ENCODE measurements at places on chromosomes 16 and 17.

GRCh38 chr16:67163164-67163998 lies 1.2 kb upstream of the HSF4 start:
- DNase-seq: no peak

DNA sequence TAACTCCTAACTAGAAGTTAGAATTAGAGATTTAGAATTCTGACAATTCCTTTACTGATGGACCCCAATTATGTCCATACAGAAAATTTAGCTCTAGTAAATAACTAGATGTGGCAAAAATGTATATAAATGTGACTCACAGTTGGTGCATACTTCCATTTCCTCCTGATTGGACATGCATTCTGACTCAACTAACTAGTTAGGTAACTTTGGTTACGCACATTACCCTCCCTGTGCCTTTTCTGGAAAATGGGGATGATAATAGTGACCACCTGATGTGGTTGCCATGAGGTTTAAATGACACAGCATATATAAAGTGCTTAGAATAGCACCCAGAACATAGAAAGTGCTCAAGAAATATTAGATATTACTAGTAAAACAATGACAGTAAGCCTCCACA lies 550.0 kb upstream of the SALL1 start:
- no peak for DNase-seq

DNA sequence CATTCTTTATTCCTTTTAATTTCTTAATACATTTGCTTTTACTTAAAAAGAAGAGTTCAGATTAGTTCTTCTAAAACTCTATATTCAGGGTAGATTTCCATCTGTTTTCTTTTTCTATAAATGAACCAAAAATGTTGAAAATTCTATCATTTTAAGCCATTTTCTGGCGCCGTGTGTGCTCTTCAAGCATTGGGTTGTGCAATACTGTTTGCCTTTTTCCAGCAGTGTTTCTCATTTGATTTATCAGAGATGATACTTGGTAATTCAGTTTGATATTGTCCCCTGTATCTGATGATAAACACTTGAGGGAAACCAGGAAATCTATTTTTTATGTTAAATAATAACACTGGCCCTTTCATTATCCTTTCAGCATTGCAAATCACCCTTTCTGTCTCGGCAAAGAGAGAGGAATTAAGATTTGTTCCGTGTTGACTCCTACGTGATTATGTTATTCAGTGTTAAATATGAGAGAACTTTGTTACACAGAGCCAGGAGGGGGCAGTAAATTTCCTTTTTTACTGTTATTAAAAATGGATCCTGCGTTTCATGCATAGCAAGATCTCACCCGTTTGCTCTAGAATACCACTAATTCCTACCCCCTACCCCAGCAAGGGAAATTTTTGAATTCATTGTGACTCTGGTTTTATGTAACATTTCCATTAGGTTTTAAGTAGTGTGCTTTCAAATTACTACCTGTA lies 606.9 kb upstream of the RBFOX1 start:
- no peak for DNase-seq

- no peak for DNase-seq
Observed at GRCh38 chr17:72510351-72511016, 389.7 kb downstream of the SOX9 start.

DNA sequence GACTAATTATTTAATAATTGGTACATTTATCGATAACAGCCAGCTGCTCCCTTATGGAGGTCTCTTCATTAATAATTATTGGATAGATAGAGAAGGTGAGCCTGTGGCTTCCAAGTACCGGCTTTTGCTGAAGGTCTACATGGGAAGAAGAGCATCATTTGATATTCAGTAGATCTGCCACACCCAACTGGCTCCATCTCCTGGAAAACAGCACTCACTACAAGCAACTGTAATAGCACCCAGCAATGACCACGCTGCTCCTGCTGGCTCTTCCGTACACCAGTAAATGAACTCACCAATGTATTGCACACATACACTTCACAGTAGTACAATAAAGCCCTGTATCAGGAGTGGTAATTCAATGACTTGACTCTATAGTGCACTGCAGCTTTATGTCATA lies 19.5 kb downstream of the MARVELD3 start:
- DNase-seq: no peak

GRCh38 chr17:11140501-11140900 lies 100.5 kb upstream of the SHISA6 start:
- no peak for DNase-seq

GRCh38 chr17:41812381-41813151 lies at the start of gene FKBP10:
FKBP10 (plus strand) TSS chr17:41813004; CDS start chr17:41813035, 31 bp downstream.
- no peak for DNase-seq

DNA sequence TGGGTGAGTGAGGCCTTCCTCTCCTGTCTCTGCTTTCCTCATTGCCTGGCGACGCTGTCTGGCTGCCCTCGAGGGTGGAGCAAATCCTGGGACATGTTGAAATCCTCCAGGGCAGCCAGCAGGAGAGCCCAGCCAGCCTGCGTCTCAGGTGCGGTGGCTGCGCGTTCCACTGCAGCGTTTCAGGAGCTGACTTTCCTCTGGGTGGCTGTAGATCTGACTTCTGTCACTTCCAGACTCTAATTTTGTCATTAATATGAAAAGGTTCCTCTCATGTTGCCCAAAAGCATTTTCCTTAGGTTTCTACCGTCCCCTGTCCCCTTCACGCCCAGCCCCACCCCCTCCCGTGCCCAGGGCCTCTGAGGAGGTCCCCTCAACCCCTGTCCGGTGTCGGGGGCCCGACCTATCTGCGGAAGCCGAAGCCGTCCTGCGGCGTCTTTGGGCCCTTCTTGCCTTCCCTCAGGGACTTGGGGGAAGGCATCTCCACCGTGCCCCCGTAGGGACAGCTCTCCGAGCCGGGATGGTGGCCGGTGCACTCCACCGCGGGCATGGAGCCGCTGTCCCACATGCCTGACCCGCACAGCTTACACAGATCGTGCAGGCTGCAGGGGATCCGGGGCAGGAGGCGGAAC lies 95.1 kb downstream of the TBC1D16 start:
- DNase-seq: no peak

DNA sequence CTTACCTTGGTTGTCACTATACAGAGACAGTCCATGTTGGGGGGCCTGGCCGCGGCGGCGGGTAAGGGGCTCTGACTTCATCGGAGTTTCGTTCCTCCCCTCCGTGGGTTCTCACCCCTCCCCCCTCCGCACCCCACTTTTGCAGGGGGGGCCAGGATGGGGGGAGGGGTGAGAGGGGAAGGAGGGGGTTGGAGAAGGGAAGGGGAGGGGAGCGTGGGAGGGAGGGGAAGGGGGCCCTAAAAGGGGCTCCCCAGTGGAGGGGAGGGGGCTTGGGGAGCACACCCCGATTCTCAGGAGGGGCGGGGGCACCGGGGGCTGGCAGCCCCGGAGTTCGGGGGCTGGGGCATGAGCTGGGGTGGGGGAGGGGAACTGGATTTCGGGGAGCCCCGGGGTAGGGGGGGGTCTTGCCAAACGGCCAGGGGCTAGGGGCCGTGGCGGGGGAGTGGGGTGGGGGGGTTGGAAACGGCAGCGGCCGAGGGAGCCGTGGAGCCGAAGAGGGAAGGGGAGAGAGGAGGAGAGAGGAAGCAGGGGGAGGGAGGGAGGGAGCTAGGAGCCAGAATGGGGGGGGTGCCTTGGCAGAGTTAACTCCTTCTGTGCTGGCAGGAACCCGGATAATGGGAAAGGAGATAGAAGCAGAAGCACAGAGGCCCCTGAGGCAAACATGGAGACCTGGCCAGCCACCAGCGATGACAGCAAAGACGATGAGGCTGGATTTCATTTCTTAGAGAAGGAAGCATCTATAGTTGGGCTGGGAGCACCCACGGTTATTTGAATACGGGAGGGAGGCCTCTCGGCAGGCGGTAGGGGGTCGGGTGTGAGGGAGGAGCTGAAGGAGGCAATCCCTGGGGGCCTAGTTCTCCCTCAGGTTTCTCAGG lies 2.3 kb downstream of the DLG4 start:
- DNase-seq: no peak

- no peak for DNase-seq
Observed at GRCh38 chr17:5468075-5468473, 708 bp downstream of the DHX33 start.

- no peak for DNase-seq
Observed at GRCh38 chr17:688100-688989, 26.3 kb downstream of the VPS53 start.

DNA sequence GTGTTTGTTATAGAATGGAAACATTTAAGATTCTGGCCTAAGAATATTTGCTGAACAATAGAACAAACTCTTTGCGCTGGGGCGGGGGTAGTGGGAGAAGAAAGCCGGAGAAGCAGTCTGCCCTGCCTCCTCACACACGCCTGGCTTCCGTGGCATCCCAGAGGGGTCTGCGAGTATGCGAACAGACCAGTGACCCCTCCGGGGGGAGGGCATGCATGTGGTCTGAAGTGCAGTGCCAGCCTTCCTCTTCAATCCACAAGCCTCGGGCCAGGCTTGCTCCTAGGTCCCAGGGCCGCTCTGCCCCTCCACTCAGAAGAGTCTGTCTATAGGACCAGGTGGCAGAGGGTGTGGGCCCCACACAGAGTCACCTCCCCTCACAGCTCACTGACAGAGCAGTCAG lies 14.1 kb upstream of the IGFALS start:
- DNase-seq: peak; percentile 51

- DNase-seq: no peak
Observed at GRCh38 chr16:80720804-80721371, 83.5 kb downstream of the CDYL2 start.

DNA sequence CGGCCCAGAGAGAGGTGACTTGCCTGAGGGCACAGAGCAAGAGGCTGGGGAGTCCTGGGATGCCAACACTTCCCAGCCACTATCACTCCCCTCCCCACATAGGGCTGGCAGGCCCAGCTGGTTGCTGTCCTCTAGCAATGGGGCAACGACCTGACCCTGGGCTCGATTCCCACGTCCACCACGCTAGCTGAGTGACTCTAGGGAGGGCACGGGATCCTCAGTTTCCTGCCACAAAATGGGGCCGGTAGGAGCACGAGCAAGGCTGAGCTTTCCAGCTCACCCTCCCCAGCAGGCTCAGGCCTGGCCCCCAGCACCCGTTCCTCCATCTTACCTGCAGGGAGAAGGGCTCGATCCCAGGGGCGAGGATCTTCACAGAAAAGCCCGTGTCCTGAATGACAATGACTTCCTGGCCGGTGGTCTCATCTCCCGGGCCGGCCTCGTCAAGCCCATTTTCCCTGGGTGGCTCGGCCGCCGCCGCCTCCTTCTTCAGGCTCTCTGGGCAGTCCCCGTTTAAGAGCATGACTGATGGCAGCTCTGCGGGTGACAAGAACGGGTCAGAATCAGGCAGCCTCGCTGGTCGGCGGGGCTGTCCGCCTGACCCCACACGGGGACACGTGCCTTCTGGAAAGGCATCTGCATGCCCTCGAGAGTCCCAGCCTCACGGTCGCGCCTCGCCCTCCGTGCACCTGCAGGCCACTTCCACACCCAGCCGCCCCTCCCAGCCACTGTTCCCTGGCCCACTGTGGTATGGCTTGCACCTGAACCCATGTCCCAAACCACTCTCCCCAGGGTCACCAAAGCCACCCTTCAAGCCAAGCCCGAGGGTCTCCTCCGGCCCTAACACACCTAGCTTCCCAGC lies 7.3 kb downstream of the CLUH start:
- no peak for DNase-seq

- no peak for DNase-seq
Observed at GRCh38 chr16:50815382-50815781, 73.5 kb downstream of the CYLD start.

- DNase-seq: no peak
Observed at GRCh38 chr17:70310221-70310672, 140.9 kb downstream of the KCNJ2 start.

GRCh38 chr17:6079155-6079888 lies 9.1 kb downstream of the WSCD1 start:
- DNase-seq: no peak

DNA sequence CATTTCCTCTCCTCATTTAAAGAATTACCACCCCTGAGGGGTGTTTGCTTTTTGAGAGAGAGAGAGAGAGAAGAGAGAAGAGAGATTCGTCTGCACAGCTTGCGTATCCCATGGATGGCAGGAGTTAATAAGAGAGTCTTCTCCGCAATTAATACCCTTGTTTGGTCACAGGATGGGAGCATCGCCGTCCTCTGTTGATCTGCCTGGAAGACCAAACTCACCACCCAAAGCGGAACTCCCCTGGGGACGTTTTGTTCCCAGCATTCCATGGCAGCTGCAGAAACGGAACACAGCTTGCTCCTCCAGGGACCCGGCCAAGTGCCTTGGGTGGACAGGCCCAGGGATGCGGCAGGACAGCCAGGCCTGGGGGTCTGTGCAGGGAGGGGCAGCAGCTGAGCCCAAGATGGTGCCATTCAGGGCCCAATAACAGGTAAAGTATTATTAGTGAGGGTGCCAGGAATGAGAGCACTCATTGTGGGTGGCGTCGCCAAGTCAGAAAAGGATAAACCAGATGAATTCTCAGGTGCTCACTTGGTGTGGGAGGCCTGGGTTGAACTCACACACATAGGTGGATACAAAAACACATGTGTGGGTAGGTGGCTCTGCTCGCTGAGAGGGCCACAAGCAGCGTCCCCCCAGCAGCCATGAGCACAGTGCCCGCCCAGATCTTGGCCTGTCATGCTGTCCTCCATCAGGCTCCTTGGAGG lies 83.1 kb downstream of the NT5M start:
- DNase-seq: no peak

- no peak for DNase-seq
Observed at GRCh38 chr16:89485701-89486246, 4.6 kb downstream of the ANKRD11 start.

DNA sequence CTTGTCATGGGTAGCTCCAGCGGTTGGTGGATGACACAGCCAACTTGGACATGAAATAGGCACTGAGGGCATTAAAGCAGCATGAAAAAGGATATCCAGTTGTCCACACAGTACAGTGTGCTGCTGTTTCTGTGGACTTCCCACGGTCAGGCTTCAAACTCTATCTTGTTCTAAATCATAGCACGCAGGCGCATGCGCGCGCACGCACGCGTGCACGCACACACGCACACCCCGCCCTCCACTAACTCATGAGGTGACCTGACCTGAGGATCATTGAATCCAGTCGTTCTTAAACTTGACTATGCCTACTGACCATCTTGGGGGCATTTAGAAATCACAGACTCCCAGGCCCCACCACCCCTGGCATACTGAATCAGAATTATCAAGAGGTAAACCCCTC lies 361.4 kb downstream of the CA10 start:
- no peak for DNase-seq

DNA sequence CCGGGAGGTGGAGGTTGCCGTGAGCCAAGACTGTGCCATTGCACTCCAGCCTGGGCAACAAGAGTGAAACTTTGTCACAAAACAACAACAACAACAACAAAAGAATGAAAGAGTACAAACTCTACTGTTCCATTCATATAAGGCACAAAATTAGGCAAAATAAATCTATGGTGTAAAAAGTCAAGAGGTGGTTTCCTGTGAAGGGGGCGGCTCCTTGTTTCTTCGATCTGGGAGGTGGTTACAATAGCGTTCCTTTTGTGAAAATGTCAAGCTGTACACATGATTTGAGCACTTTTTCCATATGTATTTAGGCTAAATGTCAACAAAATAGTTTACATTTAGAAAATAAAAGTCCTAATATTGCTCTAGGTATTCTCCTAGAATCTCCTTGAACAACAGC lies 6.9 kb downstream of the SIAH1 start:
- DNase-seq: no peak
